ENCODE measurements at places on chromosomes 3 and 15. TPM values are rescaled to one million over a fixed set of nuclear protein-coding genes. Genes with fewer than 3 reads are reported as not detected.

NEO1 gene
- 0.78 TPM for total RNA-seq

SLC51A gene
- total RNA-seq = not detected

CAMKV gene
- not detected for total RNA-seq

SERPINI2 gene
- total RNA-seq = not detected

GRCh38 chr3:50174947-50175524 is 16.4 kb upstream of the GNAT1 start:
- peaks cover 5% of the 10 kb centered on the region for H3K4me1 ChIP-seq
- H3K36me3 ChIP-seq = no peaks in the 10 kb centered on the region
- H3K27ac ChIP-seq = no peak overlapping the region
- DNase-seq = no peak
- no peak overlapping the region for H3K4me3 ChIP-seq
- H3K27me3 ChIP-seq = peaks cover 3% of the 10 kb centered on the region

VEPH1 gene
- not detected for total RNA-seq

TYRO3 gene
- total RNA-seq = 0.71 TPM

ADAMTS9 gene
- total RNA-seq = not detected

TSEN2 gene
- total RNA-seq = 9.4 TPM

SLC28A1 gene
- total RNA-seq = not detected

Measured in activated CD8-positive, alpha-beta T cell treated with anti-CD3 and anti-CD28 coated beads, Interleukin-2, amount 10 ng/mL, durations not matched to agents 7 days and 5 days (primary cell).